Stimulated activated CD8-positive, alpha-beta memory T cell treated with anti-CD3 and anti-CD28 coated beads, Interleukin-12 subunit alpha, Interleukin-12 subunit beta, amount 100 ng/mL, for 1 hour (primary cell): ENCODE measurements at places on chromosomes 12 and 14.

GRCh38 chr14:99667821-99668220, 16.3 kb upstream of the CYP46A1 start:
- no peak for DNase-seq

- no peak for DNase-seq
These were observed at the start of gene CACNA1C for GRCh38 chr12:2052826-2053678. TSS of gene CACNA1C (plus strand) at chr12:2052987. CDS start at chr12:2053563, 576 bp downstream.

- no peak for DNase-seq
These were observed 11.0 kb downstream of the DLGAP5 start for GRCh38 chr14:55180434-55180833.

- DNase-seq = no peak
These were observed 21.5 kb downstream of the CCDC88C start for GRCh38 chr14:91396013-91396660.

DNA sequence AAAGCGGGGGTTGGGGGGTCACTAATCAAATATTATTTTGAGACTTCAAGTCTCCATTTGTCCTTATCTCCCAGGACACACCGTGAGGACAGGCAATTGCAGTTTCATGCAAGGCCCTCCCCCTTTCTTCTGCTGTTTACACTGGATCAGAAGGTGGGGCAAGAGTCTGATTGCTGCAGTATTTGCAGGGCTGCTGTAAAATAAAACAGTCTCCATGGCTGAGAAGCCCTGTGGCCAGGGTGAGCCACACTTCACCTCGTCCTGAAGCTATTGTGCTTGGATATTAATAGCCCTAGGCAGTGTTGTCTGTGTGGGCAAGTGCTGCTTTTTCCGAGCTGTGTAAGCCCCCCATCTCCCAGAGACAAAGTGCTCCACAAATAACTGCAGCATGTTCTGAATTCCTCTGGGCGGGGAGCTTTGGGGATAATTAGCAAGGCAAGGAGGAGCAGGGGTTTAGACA, 187.4 kb upstream of the NTF3 start:
- DNase-seq = no peak
